ENCODE measurements at places on chromosomes 13 and 19.

DNA sequence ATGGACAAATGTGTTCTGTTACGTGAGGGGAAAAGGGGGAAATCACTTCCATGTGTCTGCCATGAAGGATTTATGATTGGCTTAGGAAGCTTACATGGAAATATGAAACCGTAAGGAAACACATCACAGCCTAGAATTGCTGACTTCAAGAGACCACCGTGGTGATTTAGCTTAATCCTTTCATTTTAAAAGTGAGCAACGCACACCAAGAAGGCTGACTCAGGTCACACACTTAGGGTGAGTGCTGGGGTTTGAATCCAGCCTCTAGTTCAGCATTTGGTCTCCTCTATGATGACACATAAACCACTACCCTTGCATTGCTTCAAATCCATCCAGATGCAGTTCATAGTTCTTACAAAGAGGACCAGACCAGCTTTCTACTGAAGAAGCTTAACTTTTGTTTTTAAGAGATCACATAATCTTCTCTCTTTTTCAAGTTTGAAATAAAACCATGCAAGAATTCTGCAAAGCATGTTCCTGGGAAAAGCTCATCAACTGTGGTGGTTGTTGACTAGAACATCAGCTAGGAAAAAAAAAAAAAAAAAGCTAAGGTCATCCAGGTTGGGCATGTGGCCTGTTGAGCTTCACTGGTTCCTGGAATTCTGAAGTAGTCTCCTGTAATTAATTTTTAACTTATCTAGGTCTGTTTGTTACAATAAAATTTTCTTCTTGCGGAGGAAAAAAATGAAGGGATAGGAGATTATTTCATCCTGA is 60.2 kb upstream of the KL start:
- DNase-seq: no peak

GRCh38 chr13:75480671-75481175 is 1.2 kb downstream of the TBC1D4 start:
- no peak for DNase-seq

- no peak for DNase-seq
Observed at GRCh38 chr19:11337080-11337479, 2.4 kb downstream of the RAB3D start.

- no peak for DNase-seq
Observed at GRCh38 chr13:66553391-66553790, 676.7 kb downstream of the PCDH9 start.

DNA sequence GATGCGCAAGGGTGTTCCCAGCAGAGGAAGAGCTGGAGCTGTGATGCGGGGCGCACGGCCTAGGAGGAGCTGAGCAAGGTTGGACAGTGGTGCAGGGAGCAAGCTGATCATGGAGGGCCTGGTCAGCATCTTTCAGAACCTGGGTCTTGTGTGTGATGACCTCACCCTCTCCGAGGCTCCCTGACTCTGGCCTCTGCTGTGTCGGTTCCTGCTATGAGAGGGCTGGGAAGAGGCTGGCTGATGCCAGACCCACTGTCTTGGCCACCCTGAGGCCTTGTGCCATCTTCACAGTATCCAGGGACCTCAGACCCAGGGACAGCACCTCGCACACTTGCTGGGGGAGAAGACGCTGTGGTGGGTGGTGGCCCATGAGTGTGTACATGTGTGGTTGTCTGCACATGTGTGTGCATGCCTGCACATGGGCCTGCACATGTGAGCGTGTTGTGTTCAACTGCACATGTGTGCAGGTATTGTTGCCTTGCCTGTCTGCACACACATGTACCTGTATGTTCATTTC is 16.5 kb upstream of the C13orf46 start:
- no peak for DNase-seq

DNA sequence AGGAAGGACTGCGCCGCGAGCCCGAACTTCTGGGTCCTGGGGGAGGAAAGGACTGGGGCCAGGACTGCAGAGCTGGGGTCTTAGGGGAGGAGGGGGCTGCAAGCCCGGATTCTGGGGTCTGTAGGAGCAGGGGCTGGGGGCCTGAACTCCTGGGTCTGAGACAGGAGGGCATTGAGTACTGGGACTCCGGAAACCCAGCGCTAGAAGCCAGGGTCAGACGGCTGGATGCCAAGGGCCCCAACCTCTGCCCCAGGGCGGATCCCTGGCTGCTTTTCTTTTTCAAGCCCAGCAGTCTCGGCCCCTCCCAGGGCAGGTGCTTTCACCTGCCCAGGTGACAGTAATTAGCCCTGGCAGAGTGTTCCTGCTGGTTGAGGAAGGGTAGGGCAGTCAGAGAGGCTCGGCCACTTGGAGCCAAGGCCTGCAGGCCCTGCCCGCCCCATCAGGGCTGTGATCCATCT is 2.3 kb downstream of the MYH14 start:
- DNase-seq: no peak

DNA sequence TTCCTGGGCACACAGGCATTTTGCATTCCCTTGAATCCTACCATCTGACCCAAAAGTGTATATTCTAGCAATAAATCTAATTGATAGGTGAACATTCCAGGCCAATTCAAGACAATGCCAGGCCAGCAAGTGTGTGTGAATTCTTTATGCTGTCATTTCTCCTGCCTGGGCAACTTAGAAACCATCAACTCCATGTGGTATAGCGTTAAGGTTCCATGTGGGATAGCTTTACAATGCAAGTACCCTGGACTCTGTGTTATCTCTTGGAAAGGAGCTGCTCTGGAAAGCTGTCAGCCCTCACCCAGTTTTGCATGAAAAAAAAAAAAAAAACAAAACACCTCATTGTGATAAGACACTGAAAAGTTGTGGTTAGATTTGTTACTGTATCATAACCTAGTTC is 15.6 kb upstream of the FLT1 start:
- DNase-seq: no peak

- no peak for DNase-seq
Observed at GRCh38 chr13:25097426-25097825, 1.5 kb downstream of the PABPC3 start.

GRCh38 chr19:31352296-31352781 is 3.1 kb upstream of the TSHZ3 start:
- no peak for DNase-seq

GRCh38 chr19:40084948-40085347 is 5.8 kb downstream of the ZNF780A start:
- DNase-seq: no peak

GRCh38 chr13:50243931-50244330 is 228.7 kb downstream of the KCNRG start:
- no peak for DNase-seq

DNA sequence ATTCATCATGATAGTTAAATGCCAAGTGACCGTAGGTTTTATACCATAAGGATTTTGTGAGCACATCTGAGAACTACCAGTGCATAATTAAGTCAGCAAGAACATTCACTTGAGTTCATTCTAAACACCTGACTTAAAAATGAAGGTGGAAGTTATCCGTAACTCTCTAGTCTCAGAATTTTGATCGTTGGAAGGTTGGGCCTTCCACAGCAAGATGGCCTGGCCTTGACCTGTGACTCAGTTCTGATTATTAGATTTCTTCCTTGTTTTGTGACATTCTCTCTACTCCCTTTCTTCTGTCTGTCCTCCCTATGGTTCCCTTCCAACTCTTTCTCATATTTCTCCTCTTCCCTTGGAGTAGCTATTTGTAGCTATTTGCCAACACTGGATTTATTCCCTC is 20.0 kb upstream of the WDFY2 start:
- DNase-seq: no peak

DNA sequence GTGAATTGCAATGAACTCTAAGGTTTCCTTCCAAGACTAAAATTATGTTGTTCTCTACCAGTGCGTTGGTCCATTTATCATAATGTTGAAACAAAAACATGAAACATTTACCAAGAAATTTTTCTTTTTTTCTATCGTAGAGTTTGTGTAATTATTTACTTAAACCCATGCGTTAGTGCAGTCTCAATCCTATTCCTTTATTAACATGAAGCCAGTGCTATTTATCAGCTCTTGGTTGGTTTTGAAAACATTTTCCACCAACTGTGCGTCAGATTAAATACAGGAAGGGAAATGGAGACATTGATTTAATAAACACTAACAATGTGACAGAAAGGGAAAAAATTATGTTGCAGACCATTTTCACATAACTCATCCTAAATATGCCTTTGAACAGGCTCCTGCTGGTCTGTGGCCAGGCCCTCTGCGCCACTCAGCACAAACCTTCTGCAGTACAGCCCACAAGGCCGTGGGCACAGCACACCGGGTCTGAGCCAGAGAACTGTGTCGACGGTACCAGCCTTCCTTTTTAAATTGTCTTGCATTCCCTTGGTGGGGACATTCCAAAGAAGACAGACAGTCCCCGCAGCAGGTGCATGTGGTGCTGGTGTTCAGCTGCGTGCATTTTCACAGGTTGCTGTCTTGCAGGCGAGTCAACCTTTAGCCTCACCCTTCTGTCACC is 135.8 kb downstream of the SHISA2 start:
- no peak for DNase-seq

- no peak for DNase-seq
Observed at GRCh38 chr19:7393459-7393858, 44.7 kb downstream of the ARHGEF18 start.

DNA sequence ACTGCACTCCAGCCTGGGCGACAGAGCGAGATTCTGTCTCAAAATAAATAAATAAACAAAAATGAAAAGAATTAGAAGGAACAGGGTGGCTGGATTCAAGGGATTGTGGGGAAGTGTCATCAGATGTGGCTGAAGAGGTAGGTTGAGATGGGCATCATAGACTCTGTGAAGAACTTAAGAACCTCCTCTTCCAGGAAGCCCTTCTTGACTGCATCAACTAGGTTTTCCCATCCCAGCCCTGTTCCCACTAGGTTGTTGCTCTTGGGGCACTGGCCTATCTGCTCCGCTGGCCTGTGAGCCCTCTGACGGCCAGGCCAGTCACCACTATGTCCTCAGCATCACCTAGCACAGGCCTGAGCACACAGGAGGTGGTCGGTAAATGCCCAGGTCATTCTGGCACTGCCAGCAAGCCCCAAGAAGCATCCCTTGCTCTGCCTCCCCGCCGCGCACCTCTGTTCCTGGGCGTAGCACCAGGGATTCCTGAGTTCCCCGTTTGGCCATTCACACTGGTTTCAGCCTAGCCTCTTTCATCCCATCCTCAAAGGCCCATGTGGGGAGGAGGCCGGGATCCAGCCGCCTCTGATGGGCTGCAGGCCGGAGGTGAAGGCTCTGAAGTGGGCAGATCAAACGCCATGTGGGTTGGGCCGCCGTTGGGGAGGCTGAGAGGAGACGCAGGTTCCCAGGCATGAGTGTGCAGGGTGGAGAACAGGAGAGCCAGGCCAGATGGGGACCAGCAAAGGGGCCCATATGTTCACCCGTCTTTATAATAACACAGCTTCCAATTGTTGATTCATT is 27.6 kb upstream of the SLC1A5 start:
- no peak for DNase-seq

DNA sequence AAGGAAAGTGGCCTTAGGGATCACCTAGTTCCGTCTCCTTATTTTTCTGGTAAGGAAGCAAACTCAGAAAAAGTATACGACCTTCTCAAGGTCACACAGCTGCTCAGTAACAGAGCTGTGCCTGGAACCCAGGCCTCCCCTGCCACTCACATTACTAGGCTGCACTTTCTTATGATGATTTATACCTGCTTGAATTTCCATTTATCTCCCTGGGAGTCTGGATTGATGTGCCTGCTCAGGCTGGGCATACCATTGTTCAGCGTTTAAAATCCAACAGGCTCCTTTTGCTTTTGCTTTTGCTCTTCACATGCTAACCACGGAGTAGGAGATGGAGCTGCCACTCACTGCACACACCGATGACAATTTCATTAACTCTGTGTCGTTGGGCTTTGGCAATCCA is 241.0 kb downstream of the OLFM4 start:
- no peak for DNase-seq

- no peak for DNase-seq
Observed at GRCh38 chr13:43054803-43055802, 31.7 kb downstream of the DNAJC15 start.

DNA sequence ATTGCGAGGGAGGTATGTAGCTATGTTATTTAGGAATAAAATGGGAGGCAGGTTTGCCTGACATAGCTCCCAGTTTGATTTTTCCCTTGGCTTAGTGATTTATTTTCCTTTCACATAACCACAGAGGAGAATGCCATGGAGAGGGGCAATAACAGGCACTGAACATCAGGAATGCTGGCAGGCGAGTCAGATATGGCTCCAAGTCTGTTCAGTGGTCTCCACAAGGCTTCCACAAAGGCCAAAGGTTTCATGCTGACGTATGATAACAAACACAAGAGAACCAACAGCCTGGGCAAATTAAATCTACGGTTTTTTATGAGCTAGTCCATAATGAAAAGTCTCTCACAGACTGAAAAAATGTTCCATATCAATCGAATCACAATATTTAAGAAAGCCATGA is 66.7 kb downstream of the SUCLA2 start:
- no peak for DNase-seq

DNA sequence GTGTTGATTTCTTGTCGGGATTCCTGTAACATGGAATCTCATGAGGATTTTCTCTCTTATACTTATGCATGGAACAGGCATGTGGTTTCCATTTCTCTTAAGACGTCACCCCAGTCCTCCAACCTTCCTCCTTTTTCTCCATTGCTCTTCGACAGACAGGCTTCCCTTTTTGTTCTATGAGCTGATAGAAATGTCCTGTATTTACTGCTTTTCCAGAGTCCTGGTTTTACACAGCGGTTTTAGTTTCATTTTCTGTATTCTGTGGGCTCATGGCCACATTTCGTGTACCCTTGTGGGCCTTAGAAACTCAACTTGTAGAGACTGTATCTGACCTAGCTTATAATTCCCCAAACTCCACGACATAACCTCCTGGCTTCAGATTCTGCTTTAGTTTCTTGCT is 113.1 kb downstream of the PAN3 start:
- no peak for DNase-seq

DNA sequence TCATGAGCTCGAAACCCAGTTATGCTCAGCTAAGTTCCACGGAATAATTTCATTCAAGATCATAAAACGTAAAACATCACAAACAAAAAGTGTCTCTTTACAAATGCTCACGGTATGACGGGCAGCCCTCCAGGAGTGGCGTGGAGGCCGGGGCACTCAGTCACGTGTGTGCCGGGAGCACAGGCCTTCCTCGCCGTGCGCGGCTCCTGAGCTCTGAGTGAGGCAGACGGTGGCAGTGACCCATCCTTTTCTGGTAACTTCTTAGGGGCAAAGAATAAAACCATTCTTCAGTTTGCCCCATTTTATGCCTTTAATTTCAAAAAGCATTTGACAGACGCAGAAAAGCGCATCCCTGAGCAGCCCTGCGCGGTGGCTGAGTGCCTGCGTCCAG is 72.8 kb downstream of the ATP11A start:
- DNase-seq: no peak

DNA sequence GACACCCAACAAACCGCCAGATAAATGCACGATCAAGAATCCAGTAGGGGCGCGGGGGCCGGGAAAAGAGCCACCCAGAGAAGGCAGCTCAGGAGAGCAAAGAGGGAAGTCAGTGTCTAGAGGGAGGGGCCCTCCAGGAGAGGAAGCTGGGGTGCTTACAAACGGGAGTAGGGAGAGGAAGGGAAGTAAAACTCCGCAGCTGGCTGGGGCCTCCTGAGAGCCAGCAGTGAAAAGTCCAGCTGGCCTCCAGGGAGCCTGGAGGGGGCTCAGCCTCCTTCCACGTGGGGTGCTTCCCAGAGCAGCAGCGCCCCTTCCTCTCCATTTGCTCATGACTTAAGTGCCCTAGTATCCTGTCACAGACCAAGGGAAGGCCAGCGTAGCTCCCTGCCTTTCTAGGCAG is 51.8 kb downstream of the TMED1 start:
- DNase-seq: no peak

GRCh38 chr19:4060621-4061177 is 6.0 kb downstream of the ZBTB7A start:
- no peak for DNase-seq

Data from activated gamma-delta T cell treated with Interleukin-2 at 50 U/mL for 16 hours (primary cell).